Activated B cell treated with CpG ODN at 0.5 μM for 24 hours (primary cell): ENCODE measurements at places on chromosomes 16 and 17. TPM values are rescaled to one million over a fixed set of nuclear protein-coding genes. Genes with fewer than 3 reads are reported as not detected.

Gene MARVELD3
- total RNA-seq = not detected in 2 replicates

GRCh38 chr17:73247726-73248125 lies 14.0 kb downstream of the CPSF4L start:
- no peak overlapping the region for H3K4me3 ChIP-seq
- DNase-seq = no peak
- peaks cover 38% of the 10 kb centered on the region for H3K36me3 ChIP-seq
- no peaks in the 10 kb centered on the region for H3K4me1 ChIP-seq
- H3K27ac ChIP-seq = no peak overlapping the region

Gene ACBD4
- 20.1 and 20.6 TPM in 2 replicates for total RNA-seq

Gene TSPAN10
- total RNA-seq = 0.34 and 0.95 TPM in 2 replicates

Gene DLX4
- total RNA-seq = 0.42 TPM in 2 replicates

- H3K27ac ChIP-seq = no peak overlapping the region
- peaks cover 12% of the 10 kb centered on the region for H3K27me3 ChIP-seq
- H3K4me1 ChIP-seq = peaks cover 3% of the 10 kb centered on the region
- no peak overlapping the region for H3K4me3 ChIP-seq
Measured at GRCh38 chr17:38458521-38458920, 30.3 kb downstream of the ARHGAP23 start.

Gene FBXO39
- 0.12 and 0.22 TPM in 2 replicates for total RNA-seq

Gene GPR139
- not detected in 2 replicates for total RNA-seq

Gene AATF
- 73.2 and 86.1 TPM in 2 replicates for total RNA-seq

DNA sequence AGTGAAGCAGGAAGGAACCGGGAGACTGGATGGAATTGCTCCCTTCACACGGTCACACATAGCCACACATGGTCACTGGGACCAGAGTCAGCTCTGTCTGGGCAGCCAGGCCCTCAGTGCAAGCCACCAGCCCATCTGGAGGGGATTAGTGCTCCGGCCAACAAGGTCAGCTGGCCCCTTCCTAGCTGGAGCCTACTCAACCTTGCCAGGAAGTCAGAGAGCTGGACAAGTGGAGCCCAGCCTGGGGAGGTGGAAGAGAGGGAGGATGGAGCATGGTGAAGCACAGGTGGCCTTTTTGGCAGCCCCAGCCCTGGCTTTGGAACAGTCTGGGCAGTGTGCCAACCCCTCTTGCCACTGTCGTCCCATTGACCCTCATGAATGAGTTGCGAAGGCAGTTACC lies 3.7 kb upstream of the CACNA1G start:
- no peak for DNase-seq
- no peak overlapping the region for H3K4me3 ChIP-seq
- H3K27ac ChIP-seq = no peak overlapping the region
- H3K27me3 ChIP-seq = peaks cover 10% of the 10 kb centered on the region
- peaks cover 12% of the 10 kb centered on the region for H3K36me3 ChIP-seq
- peaks cover 22% of the 10 kb centered on the region for H3K4me1 ChIP-seq

DNA sequence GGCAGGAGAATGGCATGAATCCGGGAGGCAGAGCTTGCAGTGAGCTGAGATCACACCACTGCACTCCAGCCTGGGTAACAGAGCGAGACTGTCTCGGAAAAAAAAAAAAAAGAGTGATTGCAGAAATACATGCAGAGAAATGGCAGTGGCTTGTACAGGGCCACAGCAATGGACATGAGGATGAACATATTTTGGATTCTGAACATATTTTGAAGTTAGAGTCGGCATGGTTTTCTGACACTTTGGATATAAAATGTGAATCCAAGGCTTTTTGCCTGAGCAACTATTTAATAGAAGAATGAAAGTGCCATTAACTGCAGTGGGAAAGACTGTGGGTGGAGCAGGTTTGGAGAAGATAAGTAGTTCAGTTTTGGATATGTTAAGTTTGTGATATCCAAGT lies 35.8 kb downstream of the CPD start:
- H3K27me3 ChIP-seq = no peaks in the 10 kb centered on the region
- H3K36me3 ChIP-seq = no peaks in the 10 kb centered on the region
- DNase-seq = no peak
- no peaks in the 10 kb centered on the region for H3K4me1 ChIP-seq
- H3K4me3 ChIP-seq = no peak overlapping the region
- no peak overlapping the region for H3K27ac ChIP-seq

Gene CDK5R1
- 9.3 and 9.6 TPM in 2 replicates for total RNA-seq

- peaks cover 6% of the 10 kb centered on the region for H3K36me3 ChIP-seq
- H3K4me1 ChIP-seq = peaks cover 69% of the 10 kb centered on the region
- H3K27ac ChIP-seq = peak overlapping the region; percentile 86
- H3K27me3 ChIP-seq = no peaks in the 10 kb centered on the region
Measured at GRCh38 chr16:57530104-57530521, 6.3 kb downstream of the CCDC102A start.

Gene WNK4
- 0.10 and 0.29 TPM in 2 replicates for total RNA-seq

GRCh38 chr17:35368081-35368830 lies 5.2 kb downstream of the SLFN11 start:
- peaks cover 24% of the 10 kb centered on the region for H3K36me3 ChIP-seq
- peak overlapping the region; percentile 78 for H3K27ac ChIP-seq
- no peak for DNase-seq
- H3K4me3 ChIP-seq = peak overlapping the region; percentile 39
- no peaks in the 10 kb centered on the region for H3K27me3 ChIP-seq

Gene ECI1
- total RNA-seq = 38.1 and 43.0 TPM in 2 replicates
